ENCODE measurements at places on chromosomes 1 and 21. TPM values are rescaled to one million over a fixed set of nuclear protein-coding genes. Genes with fewer than 3 reads are reported as not detected.

DNA sequence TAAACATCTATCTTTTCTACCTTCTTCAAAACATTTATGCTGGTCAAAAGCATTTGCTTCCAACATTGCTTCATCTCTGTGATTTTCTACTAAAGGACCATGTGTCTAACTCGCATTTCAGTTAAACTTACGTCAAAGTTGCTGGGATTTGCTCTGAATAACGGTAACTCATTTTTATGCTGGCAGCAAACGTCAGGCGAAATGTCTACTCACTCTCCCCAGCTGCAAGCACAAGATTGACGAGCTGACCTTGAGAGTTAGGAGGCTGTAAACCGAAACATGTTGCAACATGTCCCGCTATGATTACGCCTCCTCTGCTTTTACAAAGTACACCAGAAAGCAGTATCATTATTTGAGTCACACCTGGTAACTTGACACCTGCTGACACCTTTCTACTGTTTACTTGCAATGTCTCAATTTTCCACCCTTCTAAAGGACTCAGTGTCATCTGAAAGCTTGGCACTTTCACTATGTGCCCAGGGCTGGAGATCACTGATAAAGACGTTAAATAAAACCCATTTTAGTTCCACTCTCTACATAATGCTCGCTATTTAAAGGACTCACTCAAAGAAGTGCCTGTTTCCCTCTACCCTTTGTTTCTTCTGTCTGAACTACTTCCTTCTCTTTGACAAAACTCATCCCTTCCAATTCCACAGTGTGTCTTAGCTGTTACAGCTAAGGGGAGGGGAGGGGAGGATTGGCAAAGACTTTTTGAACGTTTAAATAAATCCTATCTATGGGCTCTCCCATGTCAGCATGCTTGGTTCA is 111.9 kb downstream of the PTPN14 start:
- peak overlapping the region; percentile 44 for H3K4me3 ChIP-seq
- no peaks in the 10 kb centered on the region for H3K36me3 ChIP-seq
- DNase-seq, result peak; percentile 81
- peaks cover 1% of the 10 kb centered on the region for H3K27me3 ChIP-seq
- peaks cover 41% of the 10 kb centered on the region for H3K4me1 ChIP-seq

GRCh38 chr1:16195518-16195905 is 16.9 kb downstream of the ARHGEF19 start:
- H3K27ac ChIP-seq, result no peak overlapping the region
- H3K36me3 ChIP-seq, result no peaks in the 10 kb centered on the region
- H3K4me3 ChIP-seq, result no peak overlapping the region
- no peak for DNase-seq
- H3K4me1 ChIP-seq, result peaks cover 5% of the 10 kb centered on the region

- no peak overlapping the region for H3K4me3 ChIP-seq
- H3K36me3 ChIP-seq, result no peaks in the 10 kb centered on the region
- H3K4me1 ChIP-seq, result peaks cover 10% of the 10 kb centered on the region
- DNase-seq, result no peak
These were observed 3.1 kb downstream of the SLC45A3 start for GRCh38 chr1:205677167-205677566.

PRR9 gene
- total RNA-seq, result not detected

LEFTY2 gene
- total RNA-seq, result not detected

Data from activated CD4-positive, alpha-beta memory T cell treated with anti-CD3 and anti-CD28 coated beads for 36 hours (primary cell).